MCF 10A (cell line): ENCODE measurements at places on chromosomes 2 and 18.

DNA sequence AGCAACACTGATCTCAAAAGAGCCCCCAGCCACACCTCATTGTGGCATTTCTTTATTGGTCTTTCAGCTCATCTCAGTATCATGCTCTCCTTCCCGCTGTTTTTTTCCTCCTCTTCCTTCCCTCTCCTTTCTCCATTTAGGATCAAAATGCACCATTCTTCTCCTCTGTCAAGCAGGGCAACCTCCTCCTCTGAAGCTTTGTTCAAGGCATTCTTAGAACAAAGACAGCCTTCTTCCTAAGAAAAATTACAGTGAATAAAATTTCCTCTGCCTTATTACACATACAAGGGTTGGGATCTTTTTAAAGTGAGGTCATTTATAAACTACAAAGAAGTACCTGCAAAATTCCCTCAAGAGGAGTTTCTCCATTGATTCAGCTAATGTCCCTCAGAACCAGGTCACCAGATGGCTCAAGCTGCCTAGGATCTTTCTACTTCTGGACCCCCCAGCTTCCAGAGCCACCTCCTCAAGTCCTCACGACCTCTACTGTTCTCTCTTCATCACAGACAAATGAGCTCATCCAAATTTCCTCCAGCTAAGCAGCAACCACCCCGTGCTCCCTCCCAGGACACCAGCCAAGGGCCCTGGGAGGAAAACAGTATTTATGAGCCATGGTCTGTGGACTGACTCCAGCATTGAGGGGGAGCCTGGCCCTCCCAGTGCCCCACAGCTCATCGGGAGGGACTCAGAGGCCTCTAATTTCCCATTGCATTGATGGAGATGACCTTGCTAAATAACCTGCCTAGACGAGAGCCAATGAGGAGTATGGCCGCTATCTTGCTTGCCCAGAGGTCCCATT, 18.0 kb downstream of the SFXN5 start:
- no peak for DNase-seq

DNA sequence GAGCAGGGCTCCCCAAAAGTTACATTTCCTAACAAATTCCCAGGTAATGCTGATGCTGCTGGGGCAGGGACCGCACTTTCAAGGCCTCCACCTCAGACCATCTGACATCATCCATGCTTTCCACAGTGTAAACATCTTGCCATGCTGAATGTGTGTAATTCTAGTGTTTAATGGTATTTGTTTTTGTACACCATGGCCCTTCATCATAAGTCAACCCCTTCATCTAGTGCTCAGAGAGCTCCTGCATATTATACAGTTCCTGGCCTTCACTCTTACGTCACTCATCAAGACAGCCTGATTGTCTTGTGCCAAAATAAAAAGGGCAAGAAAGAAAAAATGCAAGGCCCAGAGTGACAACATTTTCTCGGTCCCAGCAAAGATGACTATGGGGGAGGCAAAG, 77.5 kb upstream of the ZFP36L2 start:
- no peak for DNase-seq

- DNase-seq: peak; percentile 73
These were observed 254.0 kb upstream of the RBMS1 start for GRCh38 chr2:160747501-160748170.

DNA sequence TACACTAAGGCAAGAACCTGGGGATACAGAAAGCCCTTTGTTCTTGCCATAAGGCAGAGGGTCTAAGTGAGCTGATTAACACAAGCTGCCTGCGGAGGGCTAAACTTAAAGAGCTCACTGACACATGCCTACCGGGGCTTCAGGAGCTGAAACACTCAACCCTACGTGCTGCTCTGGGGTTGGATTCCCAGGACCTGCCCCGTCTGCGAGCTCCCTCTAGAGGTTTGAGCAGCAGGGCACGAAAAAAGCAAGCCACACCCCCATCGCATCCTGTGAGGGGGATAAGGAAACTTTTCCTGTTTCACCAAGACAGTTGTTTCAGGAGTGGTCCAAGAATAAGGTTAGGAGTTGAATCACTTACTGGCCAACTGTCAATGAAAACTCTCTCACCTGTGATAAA, 562.1 kb downstream of the TMX3 start:
- no peak for DNase-seq

DNA sequence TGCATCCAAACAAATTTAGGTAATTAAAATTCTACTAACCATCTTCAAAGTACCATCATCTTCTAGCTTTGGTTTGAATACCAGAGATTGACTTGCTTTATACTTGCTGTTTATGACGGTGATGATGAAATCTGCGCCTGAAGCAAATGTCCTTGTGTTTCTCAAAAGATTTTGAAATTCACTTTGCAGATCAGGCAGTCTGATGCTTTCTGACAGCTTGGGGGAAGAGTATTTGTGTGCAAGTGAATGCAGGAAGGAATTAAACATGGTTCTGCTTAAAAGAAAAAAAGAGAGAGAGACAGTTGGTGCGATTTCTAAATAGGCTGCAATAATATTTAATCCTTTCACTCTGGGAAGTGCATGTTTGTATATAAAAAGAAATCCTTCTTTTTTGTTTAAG, 29.6 kb downstream of the CSRNP3 start:
- peak; percentile 5 for DNase-seq

GRCh38 chr2:209663139-209663538, 108.5 kb upstream of the UNC80 start:
- DNase-seq: peak; percentile 52

DNA sequence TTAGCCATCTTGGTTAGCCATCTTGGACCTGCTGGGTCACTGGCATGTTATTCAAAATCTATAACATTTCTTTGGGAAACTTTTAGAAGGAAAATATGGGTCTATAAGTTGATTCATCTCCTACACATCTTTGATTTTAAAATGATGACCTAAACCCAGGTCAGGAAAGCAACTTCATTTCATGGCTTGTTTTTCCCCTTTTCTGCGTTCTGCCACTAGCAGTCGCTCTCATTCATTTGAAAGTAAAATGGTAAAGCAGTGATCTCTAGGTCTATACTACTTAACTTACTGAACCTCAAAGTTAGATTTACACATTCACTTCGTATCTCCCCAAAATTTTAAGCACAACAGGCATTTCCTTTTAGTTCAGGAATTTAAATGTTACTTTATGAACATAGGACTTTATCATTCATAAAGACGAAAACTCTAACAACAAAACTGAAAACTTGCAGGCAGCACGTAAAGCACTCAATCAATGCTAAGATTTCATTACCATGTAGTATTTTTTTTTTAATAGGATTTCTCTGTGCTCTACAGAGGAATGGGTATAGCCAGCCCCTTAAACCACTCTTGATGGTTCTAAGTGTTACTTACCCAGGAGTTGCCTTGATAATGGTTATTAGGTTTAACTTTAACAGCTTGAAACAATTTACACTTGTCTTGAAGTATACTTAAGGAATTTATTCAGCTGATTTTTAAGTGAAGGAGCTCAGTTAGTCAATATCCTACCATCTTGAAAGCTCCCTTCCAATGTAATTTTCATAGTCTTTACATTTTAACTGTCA, 62.5 kb downstream of the GORASP2 start:
- no peak for DNase-seq

GRCh38 chr18:36265015-36265414, 32.5 kb upstream of the FHOD3 start:
- no peak for DNase-seq

- DNase-seq: no peak
These were observed 208.5 kb downstream of the SH3BP4 start for GRCh38 chr2:235160281-235160810.
